ENCODE measurements at places on chromosomes 5 and 9.
A peak's percentile ranks its signal among the peaks of the same experiment; 100 is the strongest.

GRCh38 chr5:14226992-14227391 lies 83.8 kb downstream of the TRIO start:
- no peak for DNase-seq

- no peak for DNase-seq
Measured at GRCh38 chr5:1929108-1929991, 46.6 kb upstream of the IRX4 start.

DNA sequence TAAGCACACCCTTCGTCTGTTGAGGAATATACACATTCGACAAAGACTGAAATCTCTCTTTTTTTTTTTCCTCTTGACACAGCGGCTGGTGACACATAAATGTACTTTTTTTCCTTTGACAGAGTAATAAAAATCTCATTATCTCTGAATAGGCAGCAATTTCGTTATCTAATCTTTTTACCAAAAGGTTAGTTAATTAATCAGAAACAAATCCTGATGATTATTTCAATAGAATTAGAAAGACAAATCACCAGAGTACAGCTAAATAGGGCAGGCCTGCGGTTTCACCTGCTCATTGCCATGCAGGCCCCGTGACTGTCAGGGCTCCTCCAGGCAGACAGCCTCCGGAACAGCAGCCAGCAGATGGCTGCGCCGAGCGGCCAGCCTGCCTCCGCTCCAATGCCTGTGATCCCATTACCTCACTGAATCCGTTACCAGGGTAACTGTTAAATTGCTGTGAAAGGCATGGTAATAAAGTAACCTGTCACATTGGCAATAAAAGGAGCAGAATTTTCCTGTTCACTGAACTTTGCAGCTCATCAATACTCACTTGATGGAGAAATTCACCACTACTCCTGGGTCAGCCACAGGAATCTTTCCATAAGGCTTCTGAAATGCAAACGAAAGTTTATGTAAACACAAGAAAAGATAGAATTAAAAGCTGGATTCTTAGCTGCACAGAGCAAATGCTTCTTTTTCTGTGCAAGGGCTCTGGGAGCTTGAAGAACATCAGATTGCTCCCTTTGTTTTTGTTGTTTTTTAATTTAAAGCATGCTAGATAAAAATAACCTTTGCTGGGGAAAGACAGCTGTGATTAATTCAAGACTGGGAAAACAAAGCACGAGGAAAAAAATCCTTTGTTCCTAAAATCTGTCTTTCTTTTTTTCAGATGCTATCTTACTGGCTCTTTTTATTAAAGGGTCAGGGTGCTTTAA lies 666.4 kb upstream of the ZNF608 start:
- DNase-seq = no peak

- no peak for DNase-seq
Measured at GRCh38 chr5:14330729-14331385, 187.7 kb downstream of the TRIO start.

- no peak for DNase-seq
Measured at GRCh38 chr5:139969318-139969717, 73.8 kb downstream of the NRG2 start.

DNA sequence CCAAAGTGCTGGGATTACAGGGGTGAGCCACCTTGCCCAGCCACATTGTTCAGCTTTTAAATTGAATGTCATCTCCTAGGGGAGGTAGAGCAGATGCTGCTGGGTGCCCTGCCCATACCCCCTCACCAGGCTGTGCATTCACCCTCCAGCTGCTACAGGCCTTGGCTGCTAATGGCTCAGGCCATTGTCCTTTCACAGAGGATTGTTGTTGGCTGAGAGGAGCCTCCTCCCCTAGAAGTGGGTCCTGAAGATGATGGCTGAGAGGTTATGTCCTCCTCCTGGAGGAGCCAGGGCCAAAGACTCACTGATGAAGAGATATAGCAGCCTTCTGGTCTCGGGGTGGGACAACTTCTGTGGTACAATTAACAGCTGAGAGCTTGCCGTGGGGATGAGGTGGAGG lies 74.6 kb downstream of the PHAX start:
- no peak for DNase-seq

- no peak for DNase-seq
Measured at GRCh38 chr5:96855031-96855872, 21.0 kb upstream of the ERAP2 start.

GRCh38 chr9:110081395-110081794 lies 126.6 kb downstream of the C9orf152 start:
- no peak for DNase-seq

GRCh38 chr9:10015755-10016154 lies 597.0 kb downstream of the PTPRD start:
- no peak for DNase-seq

DNA sequence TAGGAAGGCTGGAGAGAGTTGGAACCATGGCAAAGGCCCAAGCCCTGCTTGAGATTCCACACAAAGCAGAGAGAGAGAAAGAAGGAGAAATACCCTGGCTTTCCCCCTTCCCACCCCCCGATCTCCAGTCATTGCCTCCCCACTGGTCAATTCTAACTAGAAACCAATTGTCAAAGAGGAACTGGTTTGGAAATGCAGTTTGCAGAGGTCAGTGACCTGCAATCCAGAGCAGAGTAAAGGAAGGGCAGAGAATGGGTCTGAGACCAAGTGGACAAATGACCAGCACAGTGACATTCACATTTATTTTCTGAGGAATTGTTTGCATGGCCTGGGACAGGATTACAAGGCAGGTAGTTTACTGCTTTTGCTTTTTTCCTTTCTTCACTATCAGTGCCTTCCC lies 37.5 kb upstream of the ZFYVE16 start:
- DNase-seq = no peak

DNA sequence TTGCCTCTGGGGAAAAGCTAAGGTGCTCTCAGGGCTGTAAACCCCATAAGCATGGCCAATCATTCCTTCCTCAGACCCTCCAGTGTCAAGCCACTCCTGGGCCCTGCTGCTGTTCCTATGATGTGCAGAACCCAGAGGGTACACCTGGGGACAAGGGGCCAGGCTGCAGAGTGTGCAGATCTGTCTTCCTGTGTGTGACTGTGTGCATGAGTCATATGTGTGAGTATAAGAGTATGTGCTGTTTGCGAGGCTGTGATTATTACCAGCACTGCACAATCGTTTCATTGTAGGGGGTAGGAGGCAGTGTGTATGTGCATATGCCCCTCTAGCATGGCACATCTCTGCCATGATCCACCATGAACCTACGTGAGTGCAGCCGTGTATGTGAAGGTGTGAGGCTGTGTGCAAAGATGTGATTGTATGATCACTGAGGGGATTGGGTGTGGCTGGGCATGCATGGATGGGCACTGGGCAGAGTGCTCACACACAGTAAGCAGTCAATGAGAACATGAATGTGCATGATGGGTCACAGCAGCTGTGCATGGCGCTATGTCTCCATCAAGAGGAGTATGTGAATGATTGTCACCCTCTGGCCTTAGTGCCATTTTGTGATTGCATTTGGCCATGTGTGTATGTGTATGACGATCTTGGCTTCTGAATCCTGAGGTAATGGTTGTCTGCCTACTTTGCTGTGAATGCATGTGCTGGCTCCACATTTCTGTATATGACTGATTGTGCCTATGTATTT lies 2.4 kb upstream of the OR1K1 start:
- no peak for DNase-seq

- no peak for DNase-seq
Measured at GRCh38 chr9:96852676-96853075, 1.6 kb downstream of the ZNF782 start.

GRCh38 chr5:39209924-39210323 lies 9.4 kb downstream of the FYB1 start:
- peak; percentile 74 for DNase-seq

DNA sequence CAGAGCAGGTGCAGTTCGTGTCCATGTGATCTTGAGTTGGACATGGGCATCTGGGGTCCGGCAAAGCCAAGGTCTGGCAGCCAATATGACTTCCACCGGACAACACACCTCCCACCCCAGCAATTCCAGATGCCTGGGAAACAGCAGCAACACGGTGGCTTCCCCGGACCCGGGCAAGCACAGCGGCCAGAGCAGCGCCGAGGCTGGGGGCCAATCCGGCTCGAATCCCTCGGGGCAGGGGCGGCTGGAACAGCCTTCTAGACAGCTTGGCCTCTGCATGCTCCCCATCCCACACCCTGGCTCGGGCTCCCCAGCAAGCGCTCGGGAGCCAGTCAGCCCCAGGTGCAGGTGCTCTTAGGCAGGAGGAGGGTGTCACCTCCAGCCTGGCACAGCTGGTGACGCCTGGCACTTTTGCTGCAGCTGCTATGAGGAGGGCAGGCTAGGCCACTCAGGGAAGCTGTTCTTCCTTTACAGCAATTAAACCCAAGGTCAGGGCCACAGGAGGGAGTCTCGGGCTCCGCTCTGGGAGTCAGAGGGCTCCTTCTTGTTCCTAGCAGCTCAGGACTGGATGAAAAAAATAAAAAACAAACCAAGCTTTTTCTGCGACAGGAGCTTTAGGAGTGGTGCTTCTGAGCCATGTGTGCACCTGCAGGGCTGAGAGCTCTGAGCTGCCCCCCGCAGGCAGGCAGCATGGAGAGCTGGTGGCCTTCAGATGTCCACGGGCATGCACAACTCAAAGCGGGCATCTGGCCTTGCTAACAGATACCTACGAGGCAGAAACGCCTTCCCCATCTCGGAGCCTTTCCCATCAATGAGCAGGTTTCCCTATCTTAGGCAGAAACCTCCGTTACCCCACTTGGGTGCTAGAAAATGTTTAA lies 28.2 kb downstream of the DBH start:
- DNase-seq = no peak

- no peak for DNase-seq
Measured at GRCh38 chr9:75186767-75187380, 98.6 kb downstream of the OSTF1 start.

GRCh38 chr5:78964889-78965288 lies 20.2 kb downstream of the ARSB start:
- no peak for DNase-seq

DNA sequence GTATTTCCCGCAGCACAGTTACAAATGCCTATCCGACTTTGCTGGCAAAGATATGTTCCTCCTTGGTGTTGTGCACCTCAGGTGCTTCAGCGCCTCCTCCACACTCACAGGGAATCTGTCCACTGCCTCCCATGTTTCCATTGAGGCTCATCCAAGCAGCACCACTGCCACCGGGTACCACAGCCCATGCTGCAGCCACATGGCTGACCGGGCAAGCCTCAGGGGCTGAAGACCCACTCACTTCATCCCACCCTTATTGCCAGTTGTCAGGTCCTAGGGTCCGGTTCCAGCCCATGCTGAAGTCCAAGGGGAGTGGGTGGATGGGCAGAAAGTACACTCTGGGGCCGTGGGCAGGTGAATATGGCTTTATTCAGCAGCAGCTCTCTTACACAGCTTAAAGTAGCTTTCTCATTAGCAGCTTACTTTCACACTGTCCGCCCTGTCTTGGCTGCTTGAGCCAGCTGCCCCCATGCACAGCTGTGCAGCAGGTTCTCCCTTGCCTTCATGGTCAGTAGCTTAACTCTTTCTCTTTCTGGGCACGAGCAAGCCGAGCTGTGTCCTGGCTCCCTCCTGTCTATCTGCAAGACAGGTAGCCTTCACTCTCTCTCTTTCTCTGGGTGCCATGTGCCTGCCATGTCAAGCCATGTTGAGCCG lies 1052.3 kb downstream of the PTPRD start:
- DNase-seq = no peak

- no peak for DNase-seq
Measured at GRCh38 chr5:55286411-55286933, 21.0 kb downstream of the DHX29 start.

GRCh38 chr9:109969573-109970237 lies 189.7 kb downstream of the PALM2AKAP2 start:
- DNase-seq = no peak

- no peak for DNase-seq
Measured at GRCh38 chr5:95422838-95423237, 31.7 kb downstream of the FAM81B start.

GRCh38 chr9:114674076-114674797 lies 7.8 kb downstream of the TEX48 start:
- no peak for DNase-seq

GRCh38 chr9:134682651-134683364 lies 41.2 kb downstream of the COL5A1 start:
- no peak for DNase-seq

DNA sequence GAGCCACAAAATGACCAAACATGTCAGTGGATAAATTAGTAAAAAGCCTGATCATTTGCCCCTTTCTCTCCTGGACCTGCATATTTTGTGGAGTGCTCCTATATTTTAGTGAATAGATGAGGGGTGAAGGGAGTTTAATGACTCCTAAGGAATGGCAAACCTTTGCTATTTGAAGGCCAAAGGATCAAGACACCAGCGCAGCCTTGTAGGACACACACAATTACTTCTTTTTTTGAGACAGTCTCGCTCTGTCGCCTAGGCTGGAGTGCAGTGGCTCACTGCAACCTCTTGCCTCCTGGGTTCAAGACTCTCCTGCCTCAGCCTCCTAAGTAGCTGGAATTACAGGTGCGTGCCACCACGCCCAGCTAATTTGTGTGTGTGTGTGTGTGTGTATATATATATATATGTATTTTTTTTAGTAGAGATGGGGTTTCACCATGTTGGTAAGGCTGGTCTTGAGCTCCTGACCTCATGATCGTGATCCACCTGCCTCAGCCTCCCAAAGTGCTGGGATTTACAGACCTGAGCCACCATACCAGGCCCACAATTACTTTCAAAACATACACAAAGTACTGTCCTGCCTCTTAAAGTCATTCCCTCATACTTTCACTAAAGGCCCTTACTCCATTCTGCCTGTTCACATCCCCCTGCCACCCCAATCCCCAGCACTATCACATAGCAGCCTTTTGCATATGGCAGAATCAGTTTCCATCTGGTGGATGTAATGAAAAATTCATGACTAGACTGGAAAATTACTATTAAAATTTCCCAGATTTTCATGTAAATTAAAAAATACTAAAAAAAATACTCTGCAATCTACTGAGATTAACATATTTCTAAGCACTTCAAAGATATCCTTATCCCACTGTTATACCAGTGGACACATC lies 60.4 kb downstream of the CSNK1A1 start:
- DNase-seq = no peak

GRCh38 chr5:116488356-116489041 lies 86.1 kb downstream of the SEMA6A start:
- no peak for DNase-seq

DNA sequence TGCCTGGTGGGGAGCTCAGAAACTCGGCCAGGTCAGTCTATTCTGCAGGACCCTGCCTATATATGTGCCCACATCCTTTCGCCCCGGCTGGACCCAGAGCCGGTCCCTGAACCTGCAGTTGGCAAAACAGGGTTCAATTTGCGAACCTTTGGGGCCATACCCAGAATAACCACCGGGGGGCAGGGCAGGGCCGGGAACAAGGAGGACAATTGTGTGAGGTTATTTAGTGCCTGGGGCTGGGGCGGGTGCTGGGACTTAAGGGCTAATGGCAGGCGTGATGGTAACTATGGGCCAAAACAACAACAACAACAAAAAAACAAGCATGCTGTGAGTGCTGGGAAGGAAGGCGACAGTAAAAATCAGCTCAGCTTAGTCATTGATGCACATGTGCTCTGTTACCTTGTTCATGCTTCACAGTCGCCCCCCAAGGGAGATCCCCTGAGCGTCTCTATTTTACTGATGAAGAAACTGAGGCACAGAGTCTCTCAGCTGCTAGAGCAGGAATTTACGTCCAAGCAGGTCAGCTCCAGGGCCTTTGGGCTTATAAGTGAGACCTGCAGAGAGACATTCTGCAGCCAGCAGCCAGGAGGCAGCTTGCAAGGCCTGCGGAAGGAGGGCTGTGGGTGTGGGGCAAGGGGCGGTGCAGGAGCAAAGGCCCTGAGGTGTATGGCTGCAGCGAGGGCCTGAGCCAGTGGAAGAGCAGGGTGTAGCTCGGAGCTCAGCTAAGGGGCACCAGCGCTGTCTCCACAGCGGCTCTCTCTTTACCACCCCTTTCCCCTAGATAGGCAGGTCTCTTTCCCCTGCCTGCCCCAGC lies 106.0 kb downstream of the PHF2 start:
- DNase-seq = peak; percentile 48

- no peak for DNase-seq
Measured at GRCh38 chr5:175124251-175124813, 319.6 kb downstream of the DRD1 start.

All from stimulated activated CD8-positive, alpha-beta memory T cell treated with anti-CD3 and anti-CD28 coated beads, Interleukin-7, amount 100 ng/mL, for 48 hours (primary cell).